ENCODE measurements at places on chromosomes 7 and 10.

DNA sequence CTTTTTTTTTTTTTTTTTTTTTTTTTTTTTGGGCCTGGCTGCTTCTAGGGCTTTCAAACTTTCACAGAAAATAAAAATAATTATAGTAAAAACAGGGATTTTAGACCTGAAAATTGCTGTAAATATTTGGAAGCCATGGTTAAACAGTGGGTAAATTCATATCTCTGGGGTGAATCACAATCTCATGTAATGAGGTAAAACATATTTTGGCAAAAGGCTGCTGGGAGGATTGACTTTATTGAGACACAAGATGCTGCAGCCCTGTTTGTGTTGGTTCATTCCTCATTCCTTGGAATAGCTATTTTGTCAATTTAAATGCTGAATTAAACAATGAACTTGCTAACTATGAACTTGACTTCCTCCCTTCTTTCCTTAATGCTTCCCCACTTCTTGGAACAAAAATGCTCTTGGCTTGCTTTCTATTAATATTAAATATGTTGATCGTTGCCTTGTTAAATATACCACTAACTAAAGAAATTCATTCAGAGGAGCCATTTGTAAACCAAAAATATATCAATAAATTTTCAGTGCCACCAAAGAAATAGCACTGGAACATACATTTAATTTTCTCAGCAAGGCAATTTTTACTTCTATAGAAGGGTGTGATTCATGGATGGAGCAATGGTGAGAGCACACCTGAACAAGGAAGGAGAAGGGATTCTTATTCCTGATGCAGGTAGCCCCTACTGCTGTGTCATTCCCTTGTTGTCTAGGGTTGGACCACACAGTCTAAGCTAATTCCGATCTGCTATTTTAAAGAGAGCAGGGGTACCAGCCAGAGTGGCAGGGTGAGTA, 24.6 kb downstream of the AGK start:
- no peak for DNase-seq

- no peak for DNase-seq
Measured at GRCh38 chr7:45293295-45293942, 135.8 kb downstream of the RAMP3 start.

- DNase-seq = no peak
Measured at GRCh38 chr7:85529831-85530230, 343.0 kb upstream of the SEMA3D start.

- DNase-seq = no peak
Measured at GRCh38 chr7:130441408-130441869, 623 bp upstream of the CEP41 start.

GRCh38 chr7:7989616-7990440, 21.2 kb downstream of the GLCCI1 start:
- DNase-seq = no peak

DNA sequence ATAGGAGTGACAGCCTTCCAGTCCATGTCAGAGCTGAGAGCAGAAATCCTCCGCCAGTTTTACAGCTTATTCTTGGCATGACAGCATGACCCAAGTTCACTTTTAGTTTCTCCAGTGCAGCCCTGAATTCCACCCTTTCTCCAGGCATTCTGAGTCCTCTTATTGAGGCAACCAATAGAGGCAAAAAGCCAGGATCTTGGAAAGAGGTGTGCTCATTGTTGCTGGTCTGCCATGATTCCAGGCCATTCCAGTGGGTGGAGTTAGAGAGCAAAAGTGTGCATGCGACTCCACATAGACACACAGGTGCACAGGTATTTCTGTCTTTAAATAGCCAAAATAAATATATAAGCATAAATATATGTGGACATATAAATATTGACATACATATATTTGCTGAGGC, 224.7 kb upstream of the ADARB2 start:
- DNase-seq = no peak

DNA sequence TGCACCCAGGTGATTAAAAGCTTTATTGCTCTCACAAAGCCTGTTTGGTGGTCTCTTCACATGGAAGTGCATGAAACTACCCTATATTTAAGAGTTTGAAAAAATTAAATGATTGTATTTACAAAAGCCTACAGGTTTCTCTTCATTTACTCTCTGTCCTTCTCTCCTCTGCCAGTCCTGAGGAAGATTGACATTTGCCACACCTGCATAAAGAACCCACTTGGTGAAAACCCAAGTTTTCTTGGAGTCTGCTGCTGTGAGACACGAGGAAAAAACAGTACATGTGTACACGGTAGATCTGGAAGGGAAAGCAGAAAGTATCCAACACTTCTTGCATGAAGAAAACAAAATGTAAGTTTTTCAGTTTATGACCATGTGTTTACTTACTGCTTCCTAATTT, 994.4 kb upstream of the POT1 start:
- DNase-seq = no peak

Measured in stimulated activated CD4-positive, alpha-beta T cell treated with anti-CD3 and anti-CD28 coated beads, Interleukin-1b, Interleukin-23, amount 100 ng/mL, for 1 hour (primary cell).